Esophagus squamous epithelium (tissue), 5 donors: ENCODE measurements at places on chromosomes 1 and 21.
A peak's percentile ranks its signal among the peaks of the same experiment; 100 is the strongest.

DNA sequence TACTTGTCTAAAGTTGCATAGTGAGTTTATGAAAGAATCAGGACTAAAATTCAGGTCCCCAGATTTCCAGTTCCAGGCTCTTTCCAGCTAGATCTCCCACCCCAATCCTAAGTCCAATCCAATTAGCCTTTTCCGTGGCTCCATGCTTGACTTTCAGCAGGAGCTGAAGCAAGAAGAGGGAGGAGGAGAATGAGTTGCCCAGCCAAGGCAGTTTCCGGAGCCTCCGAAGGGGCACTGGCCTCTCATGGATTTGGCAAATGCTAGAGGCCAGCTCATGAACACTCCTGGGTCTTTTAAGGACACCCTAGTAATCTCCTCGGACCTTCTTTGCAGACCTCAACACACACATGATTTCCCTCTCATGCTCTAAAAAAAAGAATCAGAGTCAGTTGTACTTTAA, 10.5 kb upstream of the LRRC52 start:
- no peak for DNase-seq

DNA sequence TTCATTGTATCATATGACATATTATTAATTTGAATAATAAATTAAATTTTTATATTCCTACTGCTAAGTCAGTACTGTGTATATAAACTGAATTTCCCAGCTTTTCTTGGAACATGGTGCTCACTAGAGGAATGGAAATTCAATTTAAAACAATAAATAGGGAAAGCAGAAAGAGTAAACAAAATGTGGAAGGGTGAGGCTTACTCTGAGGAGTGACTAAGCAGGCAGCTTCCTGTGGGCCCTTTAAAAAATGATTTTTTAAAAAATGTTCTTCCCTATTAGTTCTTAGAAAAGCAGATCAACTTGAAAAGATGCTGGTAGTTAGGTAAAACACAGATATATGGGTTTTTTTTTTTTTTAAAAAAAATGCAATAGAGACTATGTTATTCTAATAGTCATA, 49.5 kb upstream of the S1PR1 start:
- DNase-seq = no peak

DNA sequence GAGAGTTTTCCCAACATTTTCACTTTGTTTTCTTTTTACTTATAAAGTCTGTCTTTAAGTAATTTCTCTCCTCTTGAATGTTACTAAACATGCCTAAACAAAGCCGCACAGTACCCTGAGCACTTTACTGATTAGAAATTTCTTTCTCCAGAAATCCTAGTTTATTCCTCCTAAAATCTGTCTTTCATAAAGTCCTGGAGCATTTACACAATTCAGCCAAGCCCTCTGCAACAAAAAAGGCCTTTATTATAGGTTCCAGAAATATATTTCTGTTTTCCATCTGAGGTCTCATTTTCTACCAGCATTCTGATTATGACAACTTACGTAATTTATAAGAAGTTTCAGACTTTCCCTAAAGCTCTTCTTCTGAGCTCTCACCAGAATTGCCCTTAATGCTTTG, 549.5 kb upstream of the OLFM3 start:
- DNase-seq = no peak

- DNase-seq = no peak
These were observed 46.4 kb downstream of the TTC39A start for GRCh38 chr1:51283979-51284378.

- DNase-seq = no peak
These were observed 206.9 kb downstream of the NEGR1 start for GRCh38 chr1:72075425-72075824.

DNA sequence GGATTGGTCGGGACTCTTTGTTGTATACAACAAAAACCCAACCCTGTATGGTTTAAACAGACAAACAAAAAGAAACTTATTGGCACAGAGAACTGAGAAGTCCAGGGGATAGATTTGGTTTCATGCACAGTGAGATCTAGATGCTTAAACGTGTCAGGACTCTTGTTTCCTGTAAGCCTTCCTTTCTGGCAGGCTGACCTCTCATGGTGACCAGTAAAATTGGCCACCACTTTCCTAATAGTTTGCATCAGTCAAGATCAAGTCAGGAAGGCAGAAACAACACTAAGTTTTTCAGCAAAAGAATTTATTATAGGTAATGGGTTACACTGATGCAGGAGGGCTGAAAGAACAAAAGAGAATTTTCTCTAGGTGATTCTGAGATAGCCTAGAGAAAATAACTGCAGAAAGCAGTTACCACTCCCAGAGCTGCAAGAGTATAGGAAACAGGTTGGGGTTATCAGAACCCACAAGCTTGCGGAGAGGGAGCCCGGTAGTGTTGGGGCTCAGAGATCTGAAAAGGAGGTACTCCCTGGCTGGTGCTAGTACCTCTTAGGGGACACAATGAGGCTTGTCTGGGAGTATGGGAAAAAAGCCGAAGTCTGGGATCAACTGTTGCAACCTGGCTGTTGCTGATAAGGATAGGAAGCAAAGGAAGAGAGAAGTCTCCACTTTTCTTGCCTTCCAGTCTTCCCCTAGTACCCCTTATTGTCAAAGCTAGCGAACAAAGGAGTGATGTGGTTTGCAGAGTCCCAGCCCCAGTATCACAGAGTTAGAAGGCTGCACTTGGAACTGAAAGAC, 21.4 kb downstream of the CITED4 start:
- DNase-seq = no peak

- no peak for DNase-seq
These were observed 341.5 kb downstream of the VAV3 start for GRCh38 chr1:107623431-107623830.

DNA sequence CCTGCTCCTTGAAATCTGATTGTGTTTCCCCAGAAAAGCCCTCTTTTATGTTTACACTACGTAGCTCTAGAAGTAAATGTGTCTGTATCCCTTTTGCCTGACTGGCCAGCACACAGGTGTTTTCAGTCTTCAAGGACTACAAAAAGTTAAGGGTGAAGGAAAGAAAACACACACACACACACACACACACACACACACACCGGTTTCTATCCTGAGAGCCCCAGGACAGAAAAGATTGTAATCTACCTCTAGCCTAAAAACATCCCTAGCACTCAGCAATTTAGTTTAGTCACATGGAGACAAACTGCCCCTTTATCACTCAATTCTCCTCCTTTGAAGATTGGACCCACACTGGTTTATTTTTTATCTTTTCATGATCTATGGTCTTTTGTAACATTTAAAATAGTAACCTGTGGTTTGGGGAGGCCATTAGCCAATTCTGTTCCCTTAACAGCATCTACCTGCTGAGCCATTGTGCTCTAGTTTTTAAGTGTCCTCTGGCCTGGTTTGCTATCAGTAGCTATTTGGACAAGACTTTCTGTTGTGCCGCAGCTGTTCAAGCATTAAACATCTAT, 15.8 kb upstream of the TRIM45 start:
- DNase-seq = no peak

DNA sequence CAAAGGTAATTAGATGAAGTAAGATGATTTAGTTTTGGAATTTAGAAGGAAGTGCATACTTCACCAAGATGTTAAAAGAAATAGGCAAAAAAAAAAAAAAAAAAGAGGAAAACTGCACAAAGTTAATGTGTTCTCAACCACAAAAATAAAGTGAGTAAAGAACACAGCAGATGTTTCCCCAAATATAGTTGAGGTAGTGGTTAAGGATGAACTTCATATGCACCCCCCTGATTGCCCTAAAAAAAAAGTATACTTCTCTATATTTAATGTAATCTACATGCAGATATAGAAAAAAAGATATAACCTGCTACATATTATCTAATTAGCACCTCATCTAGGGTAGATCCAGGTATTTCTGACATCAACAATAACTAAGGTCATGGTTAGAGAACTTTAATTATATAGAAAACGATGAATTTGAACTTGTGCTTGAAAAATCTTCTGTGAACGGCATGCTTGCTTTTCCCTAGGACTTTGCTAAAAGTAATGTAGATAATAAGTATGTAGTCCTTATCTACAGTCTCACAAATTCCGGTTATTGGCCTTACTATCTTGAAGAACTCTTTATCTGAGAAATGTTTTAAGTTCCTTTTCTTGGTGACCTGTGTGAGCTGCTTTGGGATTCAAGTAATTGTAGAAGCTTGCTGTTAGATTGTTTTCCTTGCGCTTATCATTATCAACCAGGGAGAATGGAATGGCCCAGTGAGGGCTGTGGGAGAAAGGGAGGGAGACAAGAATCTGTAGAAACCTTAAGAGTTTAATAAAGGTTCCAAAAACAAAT, 70.1 kb upstream of the LRRC7 start:
- DNase-seq = no peak

GRCh38 chr1:3384407-3384806, 70.1 kb upstream of the ARHGEF16 start:
- DNase-seq = no peak

GRCh38 chr1:199081739-199082138, 442.9 kb downstream of the PTPRC start:
- no peak for DNase-seq

DNA sequence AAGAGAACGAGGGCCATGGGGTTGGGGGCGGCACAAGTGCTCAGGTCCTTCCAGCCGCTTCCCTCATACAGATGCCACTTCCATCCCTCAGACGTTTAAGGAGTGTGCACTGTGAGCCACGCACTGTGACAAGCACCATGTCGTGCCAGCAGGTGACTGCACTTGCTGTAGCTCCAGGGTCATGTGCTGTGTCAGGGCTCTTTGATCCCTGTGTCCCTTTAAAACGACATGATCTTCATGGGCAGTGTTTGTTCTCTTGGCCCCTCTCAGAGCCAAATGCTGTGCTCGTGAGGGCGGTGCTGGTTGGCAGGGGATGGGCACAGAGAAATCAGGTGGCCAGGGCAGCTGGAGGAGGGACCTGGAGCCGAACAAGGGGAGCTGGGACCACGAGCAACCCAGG, 19.9 kb downstream of the IL10RB start:
- DNase-seq = no peak

- DNase-seq = no peak
These were observed at the start of gene KRTAP10-2 for GRCh38 chr21:44551340-44551961. TSS of gene KRTAP10-2 (minus strand) at chr21:44551505. CDS start at chr21:44551458, 47 bp downstream.

DNA sequence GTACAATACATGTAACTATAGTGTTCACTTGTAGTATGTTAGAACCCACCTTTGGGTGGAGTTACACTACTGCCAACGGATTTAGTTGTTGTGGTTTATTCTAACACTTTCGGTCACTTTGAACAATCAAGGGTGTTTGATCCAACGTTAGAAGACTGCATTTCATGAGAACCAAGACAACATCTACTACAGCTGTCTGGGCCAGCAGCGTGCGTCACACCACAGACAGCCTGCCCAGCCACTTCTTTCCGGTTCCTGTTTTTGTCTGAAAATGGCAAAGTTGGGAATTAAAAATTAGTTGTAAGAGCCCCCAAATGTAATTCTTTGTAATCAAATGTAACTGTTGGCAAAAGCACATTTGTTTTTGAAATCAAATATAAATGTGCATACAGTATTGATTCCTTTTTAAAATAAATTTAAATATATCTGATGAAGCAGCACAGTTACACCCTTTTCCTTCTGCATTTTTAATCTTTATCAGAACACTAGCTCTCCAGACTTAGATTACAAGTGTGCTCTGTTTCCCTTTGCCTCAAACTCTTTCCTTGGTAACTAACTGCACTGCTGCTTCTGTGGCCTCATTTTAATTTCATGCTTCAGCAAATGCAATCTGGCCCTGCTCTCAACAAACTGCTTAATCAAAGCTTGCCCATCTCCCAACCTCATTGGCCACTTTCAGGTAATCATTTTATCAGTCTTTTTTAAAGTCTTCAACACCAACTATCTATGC, 86.6 kb upstream of the DPH5 start:
- peak; percentile 6 for DNase-seq

DNA sequence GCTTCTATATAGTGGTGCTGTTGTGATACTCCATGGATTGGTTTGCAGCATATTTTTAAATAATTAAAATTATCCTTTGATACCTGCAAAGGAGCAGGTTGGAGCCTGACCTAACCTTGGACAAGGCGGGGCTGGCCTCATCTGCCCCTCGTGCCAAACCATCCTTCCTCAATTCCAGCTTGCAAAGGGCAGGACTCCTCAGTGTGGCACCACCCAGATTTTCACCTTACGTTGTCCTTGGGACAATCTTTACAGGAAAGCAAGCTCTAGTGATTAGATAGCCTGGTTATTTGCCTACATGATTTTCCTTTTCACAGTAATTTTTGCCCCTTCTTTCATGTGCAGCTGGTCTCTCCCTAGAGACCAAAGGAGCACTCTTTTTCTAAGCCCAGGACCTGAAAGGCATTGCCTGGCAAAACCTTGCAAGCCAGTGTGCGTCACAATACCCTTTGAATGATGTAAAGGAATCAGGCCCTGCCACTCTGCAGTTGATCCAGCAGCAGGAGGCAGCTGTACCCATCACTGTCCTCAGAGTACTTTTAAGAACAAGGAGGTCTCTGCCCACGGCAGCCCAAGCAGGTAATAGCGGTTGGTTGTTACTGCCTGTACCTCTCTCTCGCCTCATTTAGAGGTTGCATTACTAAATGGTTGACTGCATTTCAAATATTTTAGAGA, 99.4 kb downstream of the ADSS2 start:
- DNase-seq = no peak

DNA sequence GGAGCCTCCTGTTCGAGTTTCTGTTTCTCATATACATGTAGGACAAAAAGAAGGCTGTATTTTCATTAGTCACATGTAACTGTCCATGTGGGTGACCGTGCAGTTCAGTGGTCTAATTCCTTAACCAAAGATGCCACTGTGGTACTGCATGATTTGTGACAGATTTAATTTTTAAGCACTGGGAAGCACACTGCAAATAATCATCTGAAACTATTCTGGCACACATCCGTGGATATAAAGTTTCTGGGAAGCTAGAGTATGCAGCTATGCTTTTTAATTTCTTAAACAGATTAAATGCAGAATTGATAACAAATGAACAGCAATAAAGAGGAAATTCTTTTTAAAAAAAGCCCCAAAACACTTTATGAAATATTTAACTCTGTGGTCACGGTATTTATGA, 254.8 kb downstream of the LMO4 start:
- DNase-seq = no peak

GRCh38 chr1:177311111-177311510, 140.4 kb downstream of the BRINP2 start:
- DNase-seq = no peak

DNA sequence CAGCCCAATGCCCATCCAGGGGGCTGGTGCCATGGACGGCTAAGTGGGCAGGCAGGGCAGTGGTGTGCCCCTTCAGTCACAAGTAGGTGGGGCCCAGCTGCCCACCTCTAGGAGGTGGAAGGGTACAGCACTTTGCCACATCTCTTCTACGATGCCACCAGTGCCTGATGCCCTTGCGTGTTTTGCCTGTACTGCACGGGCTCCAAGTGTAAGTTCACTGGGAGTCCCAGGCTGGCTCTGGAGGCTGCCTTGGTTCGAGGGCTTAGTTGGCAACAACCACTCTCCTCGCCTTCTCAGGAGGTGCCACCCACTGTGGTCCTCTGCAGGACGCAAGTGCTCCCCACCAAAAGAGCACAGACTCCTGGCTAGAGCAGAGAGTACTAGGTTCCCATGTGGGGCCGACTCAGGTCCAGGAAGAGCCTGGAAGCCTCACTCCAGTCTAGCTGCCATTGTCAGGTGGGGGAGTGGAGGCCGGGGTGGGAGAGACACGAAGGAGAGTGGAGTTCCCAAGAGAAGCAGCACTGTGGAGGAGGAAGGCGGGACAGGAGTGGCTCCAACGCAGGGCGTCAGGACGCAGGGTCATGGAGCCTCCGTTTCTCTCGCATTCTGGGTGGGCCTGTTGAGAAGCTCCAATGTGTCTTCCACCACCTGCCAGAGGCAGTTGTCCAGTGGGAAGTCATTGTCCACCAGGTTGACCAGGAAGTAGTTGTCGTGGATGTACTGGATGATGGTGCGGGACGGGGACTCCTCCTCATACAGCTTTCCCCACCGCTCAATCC, 15.5 kb downstream of the MTHFR start:
- DNase-seq = no peak
